ENCODE measurements at places on chromosomes 16 and 17. TPM values are rescaled to one million over a fixed set of nuclear protein-coding genes. Genes with fewer than 3 reads are reported as not detected.

The CCL14 gene
- total RNA-seq: not detected

The TBC1D3K gene
- not detected for total RNA-seq

The CCT6B gene
- total RNA-seq: not detected

The KLHL10 gene
- total RNA-seq: not detected

The RRAD gene
- 161 TPM for total RNA-seq
